Kidney epithelial cell (primary cell): ENCODE measurements at places on chromosomes 5 and 9. TPM values are rescaled to one million over a fixed set of nuclear protein-coding genes. Genes with fewer than 3 reads are reported as not detected.

SPATA31C1 gene
- not detected in 2 replicates for total RNA-seq

ACTBL2 gene
- total RNA-seq: 1.3 and 1.5 TPM in 2 replicates

ITGA2 gene
- total RNA-seq: 62.0 and 64.7 TPM in 2 replicates

DENND4C gene
- total RNA-seq: 41.7 and 44.0 TPM in 2 replicates

GRCh38 chr5:34740389-34740806 is 84.3 kb downstream of the RAI14 start:
- no peak for DNase-seq

DNA sequence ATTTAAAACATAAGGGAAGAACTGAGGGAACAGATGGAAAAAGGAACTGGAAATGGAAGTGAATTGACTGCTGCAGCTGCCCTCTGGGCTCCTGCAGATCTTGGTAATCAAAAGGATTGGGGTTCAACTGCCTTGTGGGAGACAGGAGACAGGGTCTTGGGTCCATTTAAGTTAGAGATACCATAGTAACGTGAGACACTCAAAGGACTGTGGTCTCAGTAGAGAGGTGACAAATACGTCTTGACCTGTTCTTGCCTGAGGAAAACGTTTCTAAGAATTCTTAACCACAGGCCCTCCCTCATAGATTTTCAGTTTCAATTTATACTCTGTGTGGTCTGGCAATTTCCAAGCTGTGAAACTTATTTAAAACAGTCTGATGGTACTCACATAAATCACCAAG is 100.8 kb upstream of the DHFR start:
- no peak for DNase-seq

DNA sequence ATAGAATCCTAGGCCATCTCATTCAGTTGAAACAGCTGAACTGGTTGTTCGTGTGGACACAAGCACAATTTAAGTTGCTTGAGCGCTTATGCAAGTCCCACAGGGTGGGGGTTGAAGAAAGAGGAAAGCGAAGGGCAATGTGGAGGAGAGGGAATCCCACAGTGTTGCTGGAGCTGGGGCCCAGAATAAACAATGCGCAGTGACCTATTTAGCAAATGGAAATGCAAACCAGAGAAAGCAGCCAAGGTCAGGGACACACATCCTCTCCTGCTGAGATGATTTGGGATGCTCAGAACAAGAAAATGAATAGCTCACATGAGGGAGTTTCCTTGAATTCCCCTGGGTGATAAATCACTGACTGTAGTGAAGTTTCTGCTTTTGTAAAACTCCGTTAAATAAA is 838.3 kb downstream of the TLE4 start:
- DNase-seq: peak; percentile 9

DNA sequence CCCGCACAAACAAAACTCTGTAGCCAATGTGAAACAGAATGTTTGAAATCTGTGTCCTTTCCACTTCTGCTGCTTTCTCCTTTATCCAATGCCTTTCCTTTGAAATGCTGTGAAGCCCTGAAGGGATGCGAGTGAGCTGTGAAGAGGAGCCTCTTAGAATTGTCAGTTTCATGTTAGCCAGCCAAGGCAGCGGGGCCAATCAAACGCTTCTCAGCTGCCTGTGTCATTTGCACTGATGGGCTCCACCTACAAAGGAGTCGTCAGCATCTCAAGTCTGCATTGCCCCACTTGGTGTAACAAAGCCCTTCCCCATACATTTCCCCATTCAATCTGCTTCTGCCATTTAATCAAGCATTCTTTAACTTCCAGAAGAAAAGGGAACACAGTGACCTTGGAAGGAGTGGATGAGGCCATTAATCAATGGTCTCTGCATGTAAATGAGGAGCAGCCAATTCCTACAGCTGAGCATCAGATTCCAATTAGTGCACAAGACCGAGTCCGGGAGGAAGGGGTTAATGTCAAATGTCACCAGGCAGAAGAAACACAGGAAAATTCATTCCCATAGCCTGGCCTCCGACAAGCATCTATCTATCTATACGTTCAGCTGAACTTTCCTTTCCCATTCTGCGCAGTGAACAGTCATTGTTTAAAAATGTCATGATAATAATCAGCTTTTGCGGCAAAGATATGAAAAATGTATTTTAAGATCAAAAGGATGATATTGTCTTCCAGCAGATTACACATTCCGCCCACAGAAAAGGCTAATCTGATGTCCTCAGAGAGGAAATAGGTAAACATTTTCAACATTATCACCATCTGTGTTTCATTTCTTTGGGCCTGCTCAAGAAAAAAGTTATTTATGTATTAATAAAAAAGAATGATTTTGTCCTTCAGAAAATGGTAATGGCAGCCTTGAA is 154.6 kb downstream of the FSTL4 start:
- DNase-seq: no peak

GRCh38 chr9:127224883-127225739 is 39.5 kb upstream of the GARNL3 start:
- no peak for DNase-seq

GRCh38 chr9:129814432-129815223 is 9.3 kb downstream of the TOR1A start:
- DNase-seq: no peak

GRCh38 chr9:110886832-110887231 is 151.4 kb downstream of the LPAR1 start:
- no peak for DNase-seq

DNA sequence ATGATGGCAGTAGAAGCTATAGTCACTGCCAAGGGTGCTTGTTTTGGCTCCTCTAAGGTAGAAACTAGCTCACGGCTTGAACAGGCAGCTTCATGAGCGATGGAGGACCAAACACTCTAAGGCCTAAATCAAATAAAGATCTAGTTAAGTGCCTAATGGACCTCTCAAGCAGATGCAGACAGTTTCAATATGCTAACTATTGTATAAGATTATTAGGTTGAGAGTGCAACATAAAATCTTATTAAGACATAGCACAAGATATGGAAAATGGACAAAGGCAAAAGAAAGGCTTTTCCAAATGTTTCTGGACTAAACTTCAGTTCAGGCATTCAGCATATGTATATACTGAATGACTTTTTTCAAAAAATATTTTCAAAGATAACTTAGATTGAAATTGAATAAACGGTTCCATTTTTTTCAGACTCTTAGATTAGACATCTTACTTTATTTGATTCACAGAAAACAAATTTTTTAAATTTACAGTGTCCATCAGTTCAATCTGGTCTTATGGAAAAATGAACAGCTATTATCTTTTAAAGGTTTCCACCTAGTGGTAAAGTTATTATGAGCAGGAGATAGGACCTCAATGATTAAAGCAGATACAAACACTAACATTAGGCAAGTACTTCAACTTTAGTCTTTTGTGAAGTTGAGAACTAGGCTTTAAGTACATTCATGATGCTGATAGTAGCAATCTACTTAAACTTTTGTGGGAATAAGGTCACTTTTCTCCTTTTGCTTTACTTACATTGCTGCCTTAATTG is 1167.7 kb downstream of the MAT2B start:
- no peak for DNase-seq
